Thymus (tissue), 14 donors: ENCODE measurements at places on chromosomes 1 and 21.

DNA sequence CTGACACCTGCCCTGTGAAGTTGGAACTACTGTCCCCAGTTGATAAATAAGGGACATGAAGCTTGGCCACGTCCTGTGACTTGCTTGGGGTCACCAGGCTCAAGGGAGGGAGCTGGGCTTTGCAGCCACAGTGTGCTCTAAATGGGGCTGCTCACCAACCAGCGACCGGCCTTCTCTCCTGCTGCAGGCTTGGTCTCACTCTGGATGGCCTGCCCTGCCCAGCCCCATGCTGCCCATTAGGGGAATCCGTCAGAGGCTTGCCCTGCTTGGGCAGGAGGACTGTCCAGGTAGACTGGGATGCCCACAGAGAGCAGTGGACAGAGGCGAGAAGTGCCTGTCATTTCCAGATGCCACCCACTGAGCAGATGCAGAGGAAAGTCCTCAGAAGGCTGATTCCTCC, 1.2 kb upstream of the CENPS start:
- H3K36me3 ChIP-seq, result no peaks in the 10 kb centered on the region
- H3K4me1 ChIP-seq, result peaks cover 3% of the 10 kb centered on the region
- no peaks in the 10 kb centered on the region for H3K27me3 ChIP-seq
- DNase-seq, result no peak
- no peak overlapping the region for H3K4me3 ChIP-seq

- H3K27ac ChIP-seq, result peak overlapping the region; percentile 16
- no peak overlapping the region for H3K4me3 ChIP-seq
- H3K36me3 ChIP-seq, result no peaks in the 10 kb centered on the region
These were observed 496.9 kb downstream of the NEGR1 start for GRCh38 chr1:71785450-71785849.

DNA sequence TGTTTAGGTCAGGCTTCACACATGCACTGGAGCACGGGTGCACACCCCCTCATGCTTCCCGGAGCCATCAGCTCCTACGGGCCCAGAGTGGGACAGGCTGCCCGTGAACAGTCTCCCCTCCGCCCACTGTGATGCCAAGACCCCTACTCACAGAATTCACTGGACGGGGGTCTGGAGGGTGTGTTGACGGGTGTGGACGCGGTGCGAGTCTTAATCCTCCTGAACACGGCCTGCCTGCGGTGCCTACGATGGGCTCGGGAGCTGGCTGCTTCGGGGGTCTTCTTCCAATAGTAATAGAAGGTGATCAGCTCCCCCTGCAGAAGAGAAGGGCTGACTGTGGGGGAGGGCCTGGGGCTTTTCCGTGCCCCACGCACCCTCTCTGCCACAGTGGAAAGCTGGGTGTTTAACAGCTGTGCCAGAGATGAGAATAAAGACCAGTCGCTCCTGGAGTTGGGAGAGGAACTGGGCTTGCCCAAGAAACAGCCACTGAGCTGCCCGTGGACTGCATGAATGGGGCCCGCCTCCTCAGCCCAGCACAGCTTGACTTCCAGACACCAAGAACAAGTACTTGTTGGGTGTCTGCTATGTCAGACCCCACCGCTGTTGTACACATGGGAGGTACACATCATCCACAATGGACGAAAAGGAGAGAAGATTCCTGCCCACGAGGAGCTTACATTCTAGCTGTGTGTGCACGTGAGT, 47.9 kb downstream of the SLC45A1 start:
- no peak overlapping the region for H3K4me3 ChIP-seq
- peaks cover 57% of the 10 kb centered on the region for H3K36me3 ChIP-seq
- no peaks in the 10 kb centered on the region for H3K27me3 ChIP-seq
- H3K27ac ChIP-seq, result no peak overlapping the region

DNA sequence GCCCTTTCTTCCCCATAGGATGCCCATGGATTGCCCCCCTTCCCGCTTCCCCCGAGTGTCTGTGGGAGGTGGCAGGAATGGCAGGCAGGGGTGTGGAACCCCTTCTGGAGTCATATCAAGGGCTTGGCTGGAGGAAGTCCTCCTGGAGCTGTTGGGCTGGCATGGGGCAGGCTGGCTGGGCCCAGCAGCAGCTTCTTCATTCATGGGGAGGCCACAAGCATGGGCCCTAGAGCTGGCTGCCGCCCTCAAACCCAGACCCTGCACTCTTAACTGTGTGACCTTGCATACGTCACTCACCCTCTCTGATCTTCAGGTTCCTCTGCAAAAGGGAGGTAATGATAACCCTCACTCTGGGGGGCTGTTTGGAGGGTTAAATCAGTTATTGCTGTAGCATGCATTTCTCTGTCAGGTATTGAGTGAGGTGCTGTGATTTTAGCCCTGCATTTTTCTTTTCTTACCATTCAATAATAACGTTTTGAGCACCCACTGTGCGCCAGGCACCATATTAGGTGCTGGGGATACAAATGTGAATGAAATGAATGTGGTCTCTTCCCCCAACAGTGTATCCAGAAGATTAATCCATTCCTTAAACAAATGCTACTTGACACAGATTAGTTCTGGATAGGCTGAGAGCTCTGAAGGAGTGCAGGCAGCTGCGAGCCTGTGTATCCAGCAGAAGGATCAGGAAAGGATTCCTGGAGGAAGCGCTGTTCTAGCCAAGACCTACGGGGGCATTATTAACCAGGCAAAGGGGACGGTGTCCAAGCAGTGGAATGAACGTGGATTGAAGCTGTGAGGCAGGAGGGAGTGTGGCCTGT, 9.3 kb downstream of the PCSK9 start:
- H3K4me3 ChIP-seq, result no peak overlapping the region
- H3K27me3 ChIP-seq, result no peaks in the 10 kb centered on the region
- no peaks in the 10 kb centered on the region for H3K4me1 ChIP-seq
- no peak overlapping the region for H3K27ac ChIP-seq
- no peaks in the 10 kb centered on the region for H3K36me3 ChIP-seq

- peaks cover 4% of the 10 kb centered on the region for H3K27me3 ChIP-seq
- peaks cover 43% of the 10 kb centered on the region for H3K4me1 ChIP-seq
- no peaks in the 10 kb centered on the region for H3K36me3 ChIP-seq
- no peak overlapping the region for H3K27ac ChIP-seq
- H3K4me3 ChIP-seq, result no peak overlapping the region
These were observed 8.6 kb downstream of the FMOD start for GRCh38 chr1:203342192-203342940.

DNA sequence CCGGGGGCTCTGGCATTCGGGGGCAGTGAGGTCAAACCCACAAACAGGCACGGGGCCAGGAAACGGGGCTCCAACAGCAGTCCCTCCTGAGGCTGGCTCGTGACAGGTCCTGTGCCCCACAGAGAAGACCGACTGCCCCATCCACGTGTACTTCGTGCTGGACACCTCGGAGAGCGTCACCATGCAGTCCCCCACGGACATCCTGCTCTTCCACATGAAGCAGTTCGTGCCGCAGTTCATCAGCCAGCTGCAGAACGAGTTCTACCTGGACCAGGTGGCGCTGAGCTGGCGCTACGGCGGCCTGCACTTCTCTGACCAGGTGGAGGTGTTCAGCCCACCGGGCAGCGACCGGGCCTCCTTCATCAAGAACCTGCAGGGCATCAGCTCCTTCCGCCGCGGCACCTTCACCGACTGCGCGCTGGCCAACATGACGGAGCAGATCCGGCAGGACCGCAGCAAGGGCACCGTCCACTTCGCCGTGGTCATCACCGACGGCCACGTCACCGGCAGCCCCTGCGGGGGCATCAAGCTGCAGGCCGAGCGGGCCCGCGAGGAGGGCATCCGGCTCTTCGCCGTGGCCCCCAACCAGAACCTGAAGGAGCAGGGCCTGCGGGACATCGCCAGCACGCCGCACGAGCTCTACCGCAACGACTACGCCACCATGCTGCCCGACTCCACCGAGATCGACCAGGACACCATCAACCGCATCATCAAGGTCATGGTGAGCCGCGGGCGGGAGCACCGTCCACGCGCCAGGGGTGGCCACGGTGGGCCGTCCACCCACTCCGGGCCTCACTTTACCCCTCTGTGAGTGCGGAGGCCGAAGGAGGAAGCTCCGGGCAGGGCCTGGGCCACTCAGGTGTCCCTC, 14.2 kb downstream of the COL6A2 start:
- H3K27ac ChIP-seq, result no peak overlapping the region
- no peaks in the 10 kb centered on the region for H3K36me3 ChIP-seq
- no peaks in the 10 kb centered on the region for H3K27me3 ChIP-seq
- H3K4me1 ChIP-seq, result no peaks in the 10 kb centered on the region

DNA sequence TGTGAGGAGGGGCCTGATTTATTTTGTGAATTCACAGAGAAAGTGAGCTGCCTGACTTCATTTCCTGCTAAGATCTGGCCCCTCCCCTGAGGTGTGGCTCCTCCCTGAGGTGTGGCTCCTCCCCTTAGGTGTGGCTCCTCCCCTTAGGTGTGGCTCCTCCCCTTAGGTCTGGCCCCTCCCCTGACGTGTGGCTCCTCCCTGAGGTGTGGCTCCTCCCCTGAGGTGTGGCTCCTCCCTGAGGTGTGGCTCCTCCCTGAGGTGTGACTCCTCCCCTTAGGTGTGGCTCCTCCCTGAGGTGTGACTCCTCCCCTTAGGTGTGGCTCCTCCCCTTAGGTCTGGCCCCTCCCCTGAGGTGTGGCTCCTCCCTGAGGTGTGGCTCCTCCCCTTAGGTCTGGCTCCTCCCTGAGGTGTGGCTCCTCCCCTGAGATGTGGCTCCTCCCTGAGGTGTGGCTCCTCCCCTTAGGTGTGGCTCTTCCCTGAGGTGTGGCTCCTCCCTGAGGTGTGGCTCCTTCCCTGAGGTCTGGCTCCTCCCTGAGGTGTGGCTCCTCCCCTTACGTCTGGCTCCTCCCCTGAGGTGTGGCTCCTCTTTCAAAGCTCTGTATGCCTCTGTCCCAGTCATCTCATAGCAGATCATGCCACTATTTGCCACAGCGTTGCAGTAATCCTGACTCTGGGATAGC, 26.9 kb upstream of the LRRC3 start:
- H3K27ac ChIP-seq, result no peak overlapping the region
- H3K4me3 ChIP-seq, result no peak overlapping the region
- no peaks in the 10 kb centered on the region for H3K27me3 ChIP-seq
- no peaks in the 10 kb centered on the region for H3K4me1 ChIP-seq

DNA sequence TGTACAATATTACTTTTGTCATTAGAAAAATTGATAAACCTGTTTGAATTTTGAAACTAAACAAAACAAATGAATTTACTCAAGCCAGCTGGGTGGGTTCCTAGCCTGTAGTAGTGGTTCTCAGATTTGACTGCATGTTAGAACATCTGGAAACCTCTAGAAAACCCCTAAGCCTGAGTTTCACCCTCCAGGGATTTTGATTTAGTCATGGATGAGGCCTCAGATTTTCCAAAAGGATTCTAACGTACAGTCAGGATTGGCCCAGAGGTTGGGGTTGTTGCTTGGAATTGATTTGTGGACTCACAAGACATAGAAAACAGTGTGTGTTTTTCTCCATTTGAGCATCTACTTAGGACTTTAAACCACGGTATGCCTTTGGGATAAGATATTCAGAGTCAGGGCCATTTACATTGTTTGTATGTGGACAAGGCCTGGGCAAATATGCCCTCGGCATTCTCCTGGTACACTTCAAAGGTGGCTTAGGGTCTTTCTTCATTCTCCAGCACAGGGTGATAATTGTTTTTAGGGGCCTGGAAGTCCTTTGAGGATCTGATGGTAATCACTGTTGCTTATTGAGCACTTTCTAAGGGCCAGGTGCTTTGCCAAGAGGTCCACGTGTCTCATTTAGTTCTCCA, 42.6 kb downstream of the ATP5PO start:
- no peaks in the 10 kb centered on the region for H3K4me1 ChIP-seq
- no peak for DNase-seq
- H3K4me3 ChIP-seq, result no peak overlapping the region
- H3K36me3 ChIP-seq, result no peaks in the 10 kb centered on the region
- no peaks in the 10 kb centered on the region for H3K27me3 ChIP-seq
- no peak overlapping the region for H3K27ac ChIP-seq

DNA sequence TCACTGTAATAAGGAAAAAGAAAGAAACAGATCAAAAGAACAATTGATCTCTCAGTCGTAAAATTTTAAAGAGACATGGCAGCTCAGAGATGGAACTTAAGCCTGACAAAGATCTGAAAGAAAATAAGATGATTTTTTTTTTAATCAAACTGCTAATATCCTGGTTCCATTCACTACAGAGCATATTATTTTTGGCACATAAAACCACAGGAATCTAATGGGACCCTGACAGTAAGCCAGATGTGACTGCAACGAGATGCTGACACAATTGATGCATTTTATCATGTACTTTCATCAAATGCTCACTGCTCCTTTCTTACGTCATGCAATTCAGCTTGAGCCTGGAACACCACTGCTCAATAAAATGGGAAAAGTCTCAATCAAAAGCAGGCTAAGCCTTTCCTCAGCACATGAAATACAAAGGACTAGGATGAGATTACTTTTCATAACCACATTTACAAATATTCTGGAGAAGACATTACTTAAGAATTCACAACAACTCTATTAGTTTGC, 16.6 kb downstream of the GPATCH2 start:
- H3K4me1 ChIP-seq, result no peaks in the 10 kb centered on the region
- H3K27me3 ChIP-seq, result no peaks in the 10 kb centered on the region
- H3K36me3 ChIP-seq, result peaks cover 11% of the 10 kb centered on the region
- H3K4me3 ChIP-seq, result no peak overlapping the region
- no peak for DNase-seq
- no peak overlapping the region for H3K27ac ChIP-seq

- no peaks in the 10 kb centered on the region for H3K4me1 ChIP-seq
- H3K27me3 ChIP-seq, result no peaks in the 10 kb centered on the region
- H3K36me3 ChIP-seq, result no peaks in the 10 kb centered on the region
- DNase-seq, result no peak
These were observed 119.0 kb downstream of the SIM2 start for GRCh38 chr21:36817732-36818450.

DNA sequence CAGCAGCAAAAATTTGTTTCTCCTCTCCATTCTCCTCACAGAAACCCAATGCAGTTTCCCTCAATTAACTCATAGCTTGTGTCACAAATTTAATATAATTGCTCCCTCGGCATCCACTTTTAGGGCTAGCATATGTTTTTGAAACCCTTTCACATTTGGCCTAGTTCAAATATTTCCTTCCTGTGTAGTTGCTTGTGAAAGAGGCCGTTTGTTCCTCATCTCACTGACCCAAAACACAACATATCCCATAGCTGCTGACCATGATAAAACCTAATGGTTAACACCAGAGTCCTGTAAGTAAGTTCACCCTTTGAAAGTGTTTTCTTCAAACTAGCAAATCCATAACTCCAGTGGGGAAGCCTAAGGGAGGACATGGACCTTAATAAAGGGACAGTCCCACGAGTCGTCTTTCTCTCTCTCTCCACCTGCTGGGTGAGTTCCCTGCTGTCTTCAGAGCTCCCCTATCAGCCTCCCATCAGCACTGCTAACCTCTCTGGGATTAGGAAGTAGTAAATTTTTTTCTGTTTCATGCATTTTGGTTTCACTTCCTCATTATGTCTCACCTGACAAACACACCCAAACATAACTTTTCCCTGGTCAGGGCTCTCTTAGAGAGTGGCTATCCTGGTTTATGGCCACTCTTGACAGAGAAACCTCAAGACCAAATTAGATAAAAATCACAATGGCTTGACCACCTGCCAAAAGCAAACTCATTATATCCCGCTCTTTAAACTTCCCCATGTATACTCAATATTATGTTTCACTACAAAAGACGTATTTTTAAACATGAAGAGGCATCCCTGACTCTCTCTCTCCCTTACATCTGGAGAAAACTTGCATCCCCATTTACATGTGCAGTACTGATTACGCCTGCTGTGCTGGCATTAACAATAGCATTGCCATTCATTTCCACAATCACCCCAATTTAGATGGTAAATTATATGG, 177.7 kb upstream of the HP1BP3 start:
- H3K4me1 ChIP-seq, result no peaks in the 10 kb centered on the region
- DNase-seq, result no peak
- H3K27me3 ChIP-seq, result no peaks in the 10 kb centered on the region
- H3K4me3 ChIP-seq, result no peak overlapping the region

- no peak for DNase-seq
- H3K27me3 ChIP-seq, result no peaks in the 10 kb centered on the region
- no peaks in the 10 kb centered on the region for H3K4me1 ChIP-seq
- H3K4me3 ChIP-seq, result no peak overlapping the region
- peaks cover 3% of the 10 kb centered on the region for H3K36me3 ChIP-seq
These were observed 22.5 kb downstream of the ERRFI1 start for GRCh38 chr1:8003438-8004112.
